ENCODE measurements at places on chromosomes 3 and 15. TPM values are rescaled to one million over a fixed set of nuclear protein-coding genes. Genes with fewer than 3 reads are reported as not detected.

The XIRP1 gene
- total RNA-seq = not detected

The ATG7 gene
- total RNA-seq = 109 TPM

GRCh38 chr3:66488492-66488891 lies 12.3 kb downstream of the LRIG1 start:
- DNase-seq = no peak

DNA sequence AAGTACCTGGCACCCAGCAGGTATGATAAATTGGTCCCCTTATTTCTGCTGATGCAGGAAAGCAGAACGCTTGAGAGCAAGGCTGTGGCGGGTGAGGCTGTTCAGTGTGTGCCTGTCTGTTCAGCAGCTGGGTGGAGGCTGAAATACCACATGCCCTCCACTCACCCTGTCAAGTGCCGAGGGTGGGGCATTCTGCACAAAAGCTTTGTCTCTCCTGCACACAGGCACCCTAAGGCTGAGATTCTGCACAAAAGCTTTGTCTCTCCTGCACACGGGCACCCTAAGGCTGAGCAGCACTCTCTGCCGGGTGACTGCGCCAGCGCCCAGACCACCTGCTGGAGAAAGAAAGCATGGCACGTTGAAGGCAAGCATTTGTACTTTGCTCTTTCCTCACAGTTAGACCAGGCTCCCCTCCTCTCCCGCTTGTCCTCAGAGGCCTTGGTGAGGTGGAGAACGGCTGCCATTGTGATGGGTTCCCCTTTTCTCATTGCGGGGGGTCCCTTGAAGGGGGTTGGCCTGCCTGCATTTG lies 97.5 kb downstream of the BDH1 start:
- DNase-seq = no peak
